ENCODE measurements at places on chromosomes 4 and X. TPM values are rescaled to one million over a fixed set of nuclear protein-coding genes. Genes with fewer than 3 reads are reported as not detected.

BEX1 gene
- 136 TPM for total RNA-seq

TEX13C gene
- not detected for total RNA-seq

SPANXA1 gene
- not detected for total RNA-seq

TMEM31 gene
- total RNA-seq: not detected

SYP gene
- total RNA-seq: 121 TPM

Data from parietal lobe (tissue), 2 donors.